ENCODE measurements at places on chromosomes 7 and 10. TPM values are rescaled to one million over a fixed set of nuclear protein-coding genes. Genes with fewer than 3 reads are reported as not detected.

DNA sequence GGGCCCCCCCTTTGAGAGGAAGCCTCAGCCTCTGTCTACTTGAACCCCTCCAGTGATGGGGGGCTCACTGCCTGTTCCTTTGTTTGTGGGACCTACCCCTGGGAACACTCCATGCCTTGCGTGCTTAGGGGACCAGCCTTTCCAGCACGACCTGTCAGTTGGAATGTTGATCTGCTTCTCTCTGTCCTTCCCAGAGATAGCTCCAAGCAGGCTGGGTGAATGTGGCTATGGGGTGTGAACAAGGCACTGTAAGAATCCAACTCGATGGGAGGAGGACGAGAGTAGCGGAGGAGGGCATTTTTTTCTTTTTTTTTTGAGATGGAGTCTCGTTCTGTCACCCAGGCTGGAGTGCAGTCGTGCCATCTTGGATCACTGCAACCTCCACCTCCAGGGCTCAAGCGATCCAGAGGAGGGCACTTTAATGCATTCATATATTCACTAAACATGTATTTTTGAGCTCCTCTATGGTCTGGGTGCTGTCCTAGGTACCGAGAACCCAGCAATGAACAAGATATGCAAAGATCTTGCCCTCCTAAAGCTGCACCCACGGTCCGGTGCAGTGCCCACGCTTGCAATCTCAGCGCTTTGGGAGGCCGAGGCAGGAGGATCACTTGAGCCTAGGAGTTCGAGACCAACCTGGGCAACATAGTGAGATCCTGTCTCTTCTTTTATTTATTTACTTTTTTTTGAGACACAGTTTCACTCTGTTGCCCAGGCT, 8.5 kb downstream of the CLIP2 start:
- no peak overlapping the region for H3K4me3 ChIP-seq
- H3K36me3 ChIP-seq = no peaks in the 10 kb centered on the region
- H3K27me3 ChIP-seq = no peaks in the 10 kb centered on the region
- DNase-seq = no peak
- peaks cover 13% of the 10 kb centered on the region for H3K4me1 ChIP-seq

DNA sequence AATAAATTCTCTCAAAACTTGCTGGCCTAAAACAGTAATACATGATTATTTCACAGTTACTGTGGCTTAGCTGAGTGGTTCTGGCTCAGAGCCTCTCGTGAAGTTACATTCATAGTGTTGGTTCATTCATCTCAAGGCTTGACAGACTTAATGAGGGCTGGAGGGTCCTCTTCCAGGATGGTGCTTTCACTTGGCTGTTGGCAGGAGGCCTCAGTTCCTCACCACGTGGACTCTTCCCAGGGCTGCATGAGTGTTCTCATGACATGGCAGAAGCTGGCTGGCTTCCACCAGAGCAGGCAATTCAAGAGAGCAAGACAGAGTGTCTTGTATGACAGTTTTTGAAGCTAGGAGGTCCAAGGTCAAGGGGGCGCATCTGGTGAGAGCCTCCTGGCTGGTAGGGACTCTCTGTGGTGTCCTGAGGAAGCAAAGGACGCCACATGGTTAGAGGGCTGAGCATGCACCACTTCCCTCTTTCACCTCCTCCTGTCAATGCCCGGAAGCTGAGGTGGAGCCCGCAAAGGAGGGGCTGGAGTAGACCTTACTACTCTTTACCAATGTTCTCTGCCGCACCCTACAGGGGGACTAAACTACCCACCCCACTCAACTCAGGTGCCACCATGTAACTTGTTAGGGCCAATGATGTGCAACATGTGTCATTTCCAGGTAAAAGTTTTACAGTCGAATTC, 58.2 kb upstream of the YAE1 start:
- no peak overlapping the region for H3K27ac ChIP-seq
- H3K27me3 ChIP-seq = no peaks in the 10 kb centered on the region
- no peaks in the 10 kb centered on the region for H3K4me1 ChIP-seq
- no peak overlapping the region for H3K4me3 ChIP-seq
- DNase-seq = no peak

DNA sequence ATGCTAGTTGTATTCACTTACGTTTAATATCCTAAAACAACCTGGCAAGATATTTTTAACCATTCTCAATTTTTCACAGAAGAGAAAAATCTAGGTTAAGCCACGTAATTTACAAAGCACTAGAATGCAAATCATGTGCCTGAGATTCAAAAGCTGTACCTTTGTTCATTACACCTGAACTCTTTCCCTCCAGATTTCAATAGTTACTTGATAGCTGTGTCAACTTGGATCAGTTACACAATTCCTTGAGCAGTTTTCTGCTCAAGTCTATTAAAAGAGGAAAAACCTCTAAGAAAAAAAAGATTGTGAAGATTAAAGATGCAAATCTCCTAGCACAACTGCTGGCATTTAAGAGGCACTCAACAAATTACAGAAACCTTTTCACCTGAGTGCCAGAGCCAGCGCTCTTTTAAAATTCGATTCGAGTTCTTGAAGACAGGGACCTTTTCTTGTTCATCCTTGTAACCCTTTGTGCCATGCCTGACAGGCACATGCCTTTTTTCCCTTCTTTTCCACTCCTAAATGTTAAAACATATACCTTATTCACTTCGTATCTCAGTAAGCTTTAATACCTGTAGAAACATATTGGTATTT, 886 bp downstream of the NSUN6 start:
- DNase-seq = no peak
- no peaks in the 10 kb centered on the region for H3K36me3 ChIP-seq

Gene MSMB
- not detected for polyA plus RNA-seq

Gene CTBP2
- 0.20 TPM for polyA plus RNA-seq

Gene OGDHL
- polyA plus RNA-seq = 0.19 TPM

Gene BEND7
- polyA plus RNA-seq = not detected
